ENCODE measurements at places on chromosomes 7 and 10.

GRCh38 chr7:14229047-14229446 is 239.6 kb upstream of the ETV1 start:
- DNase-seq: no peak

GRCh38 chr7:134847851-134848588 is 68.6 kb downstream of the CALD1 start:
- DNase-seq: no peak

DNA sequence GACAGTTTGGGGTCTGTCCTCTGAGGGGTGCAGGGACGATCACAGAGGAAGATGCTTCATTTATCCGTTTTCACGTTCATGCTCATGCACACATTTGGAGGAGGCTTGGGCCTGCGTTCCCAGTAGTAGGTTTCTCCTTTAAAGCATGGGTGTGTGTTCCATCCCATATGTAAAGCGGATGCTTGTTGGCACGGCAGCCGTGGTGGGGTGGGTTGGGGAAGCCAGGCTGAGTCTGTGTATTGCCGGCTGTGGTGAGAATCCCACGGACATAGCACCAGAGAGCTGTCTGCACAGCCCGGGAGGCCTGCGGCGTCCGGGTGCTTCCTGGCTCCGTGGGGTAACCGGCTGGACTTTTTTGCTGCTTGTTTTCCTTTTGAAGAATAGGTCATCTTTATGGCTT is 440 bp downstream of the JAKMIP3 start:
- no peak for DNase-seq

GRCh38 chr10:132676193-132676891 is 109.6 kb downstream of the NKX6-2 start:
- no peak for DNase-seq

- DNase-seq: no peak
Measured at GRCh38 chr7:19322002-19322401, 176.8 kb upstream of the FERD3L start.

DNA sequence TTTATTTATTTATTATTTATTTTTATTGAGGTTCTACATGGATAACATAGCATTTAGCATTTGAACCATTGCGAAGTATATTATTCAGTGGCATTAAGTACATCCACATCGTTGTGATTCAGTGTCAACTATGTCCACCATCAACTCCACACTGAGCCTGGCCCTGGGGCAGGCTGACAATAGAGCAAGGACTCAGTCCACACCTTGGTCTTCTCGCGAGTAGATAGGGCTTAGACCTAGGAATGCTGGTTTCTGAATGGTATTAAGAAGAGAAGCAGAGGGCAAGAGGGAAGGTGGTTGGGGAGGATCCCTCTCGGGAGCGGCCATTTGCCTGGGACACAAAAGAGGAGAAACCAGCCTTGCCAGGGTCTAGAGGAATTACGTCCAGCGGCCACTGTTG is 599.2 kb upstream of the MGMT start:
- no peak for DNase-seq

GRCh38 chr10:14186245-14186644 is 144.5 kb downstream of the FRMD4A start:
- no peak for DNase-seq

DNA sequence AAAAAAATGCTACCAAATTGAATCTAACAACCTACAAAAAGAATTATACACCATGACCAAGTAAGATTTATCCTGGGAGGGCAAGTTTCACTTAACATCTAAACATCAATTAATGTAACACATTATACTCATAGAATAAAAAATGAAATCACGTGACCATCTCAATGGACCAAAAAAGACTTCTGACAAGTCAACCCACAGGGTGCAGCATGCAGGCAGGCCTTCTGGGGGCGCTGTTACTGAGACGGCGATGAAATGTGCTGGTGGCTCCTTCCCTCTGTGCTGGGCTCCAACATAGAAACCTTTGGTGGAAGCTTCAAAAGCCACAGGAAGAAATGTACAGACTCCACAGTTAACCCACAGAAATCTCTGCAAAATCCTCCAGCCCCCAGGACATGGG is 103.1 kb downstream of the INHBA start:
- DNase-seq: no peak

DNA sequence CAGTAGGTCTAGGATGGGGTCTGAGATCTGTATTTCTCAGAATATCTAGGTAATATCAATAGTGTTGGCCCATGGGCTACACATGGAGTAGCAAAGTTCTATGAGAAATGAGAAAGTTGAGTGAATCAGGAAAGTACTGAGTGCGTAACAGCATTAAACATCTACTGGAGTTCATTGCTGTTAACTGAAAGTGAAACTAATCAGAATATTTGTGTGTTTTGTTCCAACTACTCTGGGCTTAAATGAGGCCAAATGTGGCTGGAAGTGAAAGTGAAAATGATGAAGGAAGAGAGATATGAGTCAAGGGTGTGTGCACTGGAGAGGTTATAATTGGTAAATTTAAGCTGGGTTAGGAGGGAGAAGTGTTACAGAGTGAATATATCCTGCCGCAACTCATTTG is 46.5 kb downstream of the TMEM106B start:
- no peak for DNase-seq

- DNase-seq: no peak
Measured at GRCh38 chr10:7288060-7288690, 122.7 kb downstream of the SFMBT2 start.

All from NCI-H1105 treated with DMSO at 0.1 percent for 48 hours (cell line).